Amniotic stem cell (primary cell): ENCODE measurements at places on chromosomes 2 and 18.

DNA sequence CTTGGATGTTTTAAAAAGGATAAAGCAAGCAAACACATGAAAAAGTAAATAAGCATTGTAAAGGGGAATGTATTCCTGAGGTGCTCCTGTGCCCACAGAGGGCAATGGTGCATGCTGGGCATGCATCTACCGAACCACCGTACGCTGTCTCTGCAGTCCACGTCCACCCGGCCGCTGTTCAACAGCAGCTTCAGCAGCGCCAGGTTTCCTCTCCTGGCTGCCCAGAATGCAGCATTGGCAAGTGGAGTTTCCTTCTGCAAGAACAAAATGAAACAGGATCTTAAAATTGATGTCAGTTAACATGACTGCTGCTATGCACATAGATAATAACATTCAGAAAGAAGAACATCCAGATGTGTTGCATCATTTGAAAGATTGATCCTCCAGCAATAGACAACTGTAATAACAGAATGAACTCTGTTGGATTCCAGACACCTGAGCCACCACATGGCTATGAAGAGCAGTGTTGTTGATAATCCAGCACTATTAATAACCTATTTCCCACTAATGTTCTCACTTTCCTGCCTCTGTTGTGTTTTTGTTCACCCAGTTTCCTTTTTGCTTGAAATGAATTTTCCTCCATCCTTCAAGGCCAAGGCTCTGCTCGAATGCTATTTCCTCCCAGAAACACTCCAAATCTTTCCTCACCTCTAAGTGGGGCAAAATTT lies 13.6 kb downstream of the ANKRD29 start:
- no peak for DNase-seq

- no peak for DNase-seq
Observed at GRCh38 chr18:10690035-10690329, 164.2 kb downstream of the NAPG start.

GRCh38 chr2:72961853-72962468 lies 44.6 kb downstream of the EMX1 start:
- DNase-seq: no peak

- DNase-seq: no peak
Observed at GRCh38 chr2:157866202-157866601, 9.9 kb downstream of the ACVR1 start.

GRCh38 chr2:207283356-207283755 lies 117.6 kb upstream of the KLF7 start:
- DNase-seq: no peak
